GM12891 (cell line): ENCODE measurements at places on chromosomes 7 and 10.

DNA sequence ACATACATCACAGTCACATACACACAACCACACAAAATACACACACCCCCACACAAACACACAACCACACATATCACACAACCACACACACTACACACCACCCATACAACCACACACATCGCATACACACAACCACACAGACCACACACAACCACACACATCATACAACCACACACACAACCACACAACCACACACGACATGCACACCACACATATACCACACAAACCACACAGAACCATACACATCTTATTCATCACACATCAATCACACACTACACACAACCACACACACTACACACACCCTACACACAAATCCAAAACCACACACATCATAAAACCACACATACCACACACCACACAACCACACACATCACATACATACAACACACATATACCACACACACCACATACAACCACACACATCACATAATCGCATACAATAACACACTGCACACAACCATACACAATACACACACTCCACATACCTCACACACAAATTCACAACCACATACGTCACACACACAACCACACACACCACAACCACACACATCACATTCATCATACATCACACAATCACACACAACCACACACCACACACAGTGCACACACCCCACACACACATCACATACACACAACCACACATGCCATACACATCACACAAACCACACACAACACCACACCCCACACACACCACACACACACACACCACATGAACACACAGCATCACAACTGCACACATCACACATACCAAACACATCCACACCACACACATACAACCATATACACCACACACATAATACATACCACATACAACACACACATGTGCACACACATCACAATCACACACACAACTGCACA, 30.4 kb downstream of the GPRIN2 start:
- DNase-seq = no peak

DNA sequence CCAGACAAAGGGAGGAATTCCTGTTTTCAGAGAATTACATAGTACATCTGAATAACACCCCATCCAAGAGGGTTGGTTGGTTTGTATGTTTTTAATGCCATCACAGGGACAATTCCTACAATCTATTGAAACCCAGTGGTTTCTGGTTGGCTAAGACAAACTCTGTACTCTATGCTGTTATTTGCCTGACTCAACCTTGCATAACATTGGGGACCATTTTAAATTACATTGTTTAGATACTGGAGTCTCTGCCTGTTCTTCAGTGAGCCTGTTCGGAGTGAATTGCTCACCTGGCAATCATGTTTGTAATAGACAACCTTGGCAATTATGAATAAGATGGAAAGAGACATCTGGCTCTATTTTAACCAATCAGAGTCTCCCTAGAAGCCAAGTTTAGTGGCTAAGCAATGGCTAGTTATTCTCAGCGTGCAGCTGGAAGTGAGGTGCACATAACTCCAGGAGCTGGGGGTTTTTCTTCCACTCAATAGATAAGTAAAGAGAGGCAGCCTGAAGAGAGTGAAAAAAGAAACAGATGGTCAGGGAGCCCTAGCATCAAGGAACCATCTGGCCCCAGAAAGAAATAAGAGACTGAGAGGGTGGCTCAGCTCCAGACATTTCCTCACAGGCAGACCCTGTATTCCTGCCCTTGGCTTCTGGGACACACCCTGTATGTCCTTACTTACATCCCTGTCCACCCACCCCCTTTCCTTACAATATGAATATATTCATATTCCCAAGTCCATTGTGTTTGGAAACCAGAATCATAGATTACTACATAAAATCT, 21.2 kb upstream of the SLC35G1 start:
- DNase-seq = no peak

DNA sequence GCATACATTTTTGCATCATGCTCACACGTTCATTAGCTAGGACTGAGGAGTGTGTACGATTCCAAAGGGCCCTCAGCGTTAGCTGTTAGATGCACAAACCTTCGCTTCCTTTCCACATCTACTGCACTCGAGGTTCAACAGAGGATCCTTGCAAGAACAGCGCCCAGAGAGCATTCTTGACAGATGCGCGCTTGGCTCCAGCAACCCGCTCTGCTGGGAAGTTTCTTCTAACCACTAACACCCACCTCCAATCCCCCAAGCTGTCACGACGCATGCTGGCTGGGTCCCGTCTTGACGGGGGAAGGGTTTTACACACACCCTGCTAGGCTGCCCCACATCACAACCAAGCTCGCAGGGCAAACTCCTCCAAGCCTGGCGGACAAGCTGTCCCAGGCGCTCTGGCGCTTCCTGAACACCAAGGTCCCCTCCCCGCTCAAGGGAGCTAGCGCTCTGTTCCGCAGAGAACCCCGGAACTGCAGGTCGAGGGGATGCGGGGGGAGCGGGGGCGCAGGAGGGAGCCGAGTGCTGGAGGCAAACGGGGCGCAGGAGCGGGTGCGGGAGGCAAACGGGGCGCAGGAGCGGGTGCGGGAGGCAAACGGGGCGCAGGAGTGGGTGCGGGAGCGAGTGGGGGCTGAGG, 653 bp upstream of the ADRB1 start:
- DNase-seq = no peak

DNA sequence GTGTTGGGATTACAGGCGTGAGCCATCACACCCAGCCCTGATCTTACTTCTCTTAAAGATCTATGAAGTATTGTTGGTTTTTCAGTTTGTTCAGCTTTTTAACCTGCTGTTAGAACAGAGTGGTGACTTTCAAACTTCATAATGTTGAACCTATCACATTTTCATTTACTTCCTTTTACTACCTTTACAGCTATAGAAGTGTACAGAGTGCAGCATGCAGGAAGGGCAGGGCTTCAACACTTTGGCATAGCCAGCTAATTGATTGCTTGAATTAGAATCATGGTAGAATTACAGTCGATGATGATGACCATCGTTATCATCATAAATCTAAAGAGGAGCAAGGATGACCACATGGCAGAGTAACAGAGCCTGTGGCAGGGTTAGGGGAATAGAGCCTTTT, 55.5 kb downstream of the AOAH start:
- DNase-seq = no peak

- DNase-seq = peak; percentile 78
Observed at GRCh38 chr10:6580279-6581029, 378 bp upstream of the PRKCQ start.

DNA sequence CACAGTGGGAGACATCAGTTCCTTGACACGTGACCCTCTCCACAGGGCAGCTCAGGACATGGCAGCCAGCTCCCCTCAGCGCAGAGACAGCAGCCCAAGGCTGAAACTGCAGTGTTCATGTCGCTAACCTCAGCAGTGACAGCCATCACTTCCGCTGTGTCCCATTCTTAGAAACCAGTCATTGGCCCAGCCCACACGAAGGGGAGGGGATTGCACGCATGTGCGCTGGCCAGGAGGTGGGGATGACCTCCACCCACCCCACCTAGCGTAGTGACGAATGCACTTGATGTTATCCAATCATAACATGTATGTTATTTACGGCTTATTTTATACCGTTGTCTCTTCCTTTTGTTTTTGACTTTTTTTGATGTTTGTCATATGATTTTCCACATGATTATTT, 36.9 kb upstream of the EGFR start:
- DNase-seq = no peak

GRCh38 chr10:32923134-32923533, 34.9 kb downstream of the ITGB1 start:
- no peak for DNase-seq

DNA sequence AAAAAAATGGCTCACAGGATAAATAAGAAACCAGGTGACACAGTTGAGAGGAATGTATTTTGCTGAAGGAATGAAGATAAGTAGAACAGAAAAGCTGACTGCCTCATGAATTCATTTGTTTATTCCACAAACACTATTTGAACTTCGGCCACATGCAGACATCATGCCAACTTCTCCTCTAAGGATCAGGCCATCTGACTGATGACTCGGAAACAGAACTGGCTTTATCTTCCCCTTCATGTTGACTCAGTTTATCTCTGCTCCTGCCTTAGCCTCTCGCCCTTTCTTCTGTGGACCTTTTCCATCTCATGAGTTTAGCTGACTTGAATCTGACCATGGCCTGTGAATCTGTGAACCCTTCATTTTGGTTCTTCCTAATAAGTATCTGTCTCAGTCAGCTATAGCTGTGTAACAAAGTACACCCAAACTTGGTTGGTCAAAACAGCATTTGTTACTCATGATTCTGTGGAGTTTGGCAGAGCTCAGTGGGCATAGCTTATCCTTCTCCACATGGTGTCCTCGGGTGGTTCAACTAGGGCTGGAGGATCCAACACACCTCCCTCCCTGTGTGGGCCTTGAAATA, 44.0 kb upstream of the GRID1 start:
- no peak for DNase-seq

DNA sequence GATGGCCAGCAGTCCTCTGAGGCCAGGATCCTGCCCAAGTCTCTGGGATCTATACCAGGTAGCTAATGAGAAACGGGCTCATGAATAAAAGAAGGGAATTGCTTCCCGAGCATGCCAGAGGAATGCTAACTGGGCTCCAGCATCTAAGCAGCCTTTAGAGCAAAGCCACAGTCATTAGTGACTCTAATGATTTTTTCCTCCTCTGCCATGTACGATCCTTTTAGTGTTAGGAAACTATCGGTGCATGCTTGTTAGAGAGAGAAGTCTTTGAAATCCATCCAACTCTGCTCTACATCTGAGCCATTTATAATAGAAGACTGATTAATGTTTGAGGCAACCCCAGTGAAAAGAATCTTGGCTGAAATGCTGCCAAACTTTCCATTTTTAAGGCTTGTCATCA, 124.9 kb upstream of the TCERG1L start:
- no peak for DNase-seq

GRCh38 chr10:44864051-44864450, 47.1 kb upstream of the TMEM72 start:
- no peak for DNase-seq

DNA sequence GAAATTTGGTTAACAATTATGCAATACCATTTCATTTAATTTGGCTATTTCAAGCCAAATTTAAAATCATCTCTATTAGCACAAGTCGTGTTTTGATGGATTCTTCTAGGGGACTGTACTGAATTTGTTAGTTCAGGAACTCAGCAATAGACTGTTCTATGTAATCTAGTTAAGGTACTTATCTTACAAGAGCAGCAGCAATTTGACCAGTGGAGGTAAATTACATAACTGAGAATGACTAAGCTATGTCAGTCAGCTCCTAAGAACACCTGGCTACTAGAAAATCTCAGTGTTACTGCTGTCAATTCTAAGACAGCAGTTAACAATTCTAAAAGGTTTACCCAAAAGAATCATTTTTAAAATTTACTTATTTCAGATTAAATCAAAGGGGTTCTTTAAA, 513.9 kb upstream of the ZWINT start:
- no peak for DNase-seq

- DNase-seq = peak; percentile 29
Observed at GRCh38 chr10:114879541-114880158, 58.1 kb downstream of the FHIP2A start.

DNA sequence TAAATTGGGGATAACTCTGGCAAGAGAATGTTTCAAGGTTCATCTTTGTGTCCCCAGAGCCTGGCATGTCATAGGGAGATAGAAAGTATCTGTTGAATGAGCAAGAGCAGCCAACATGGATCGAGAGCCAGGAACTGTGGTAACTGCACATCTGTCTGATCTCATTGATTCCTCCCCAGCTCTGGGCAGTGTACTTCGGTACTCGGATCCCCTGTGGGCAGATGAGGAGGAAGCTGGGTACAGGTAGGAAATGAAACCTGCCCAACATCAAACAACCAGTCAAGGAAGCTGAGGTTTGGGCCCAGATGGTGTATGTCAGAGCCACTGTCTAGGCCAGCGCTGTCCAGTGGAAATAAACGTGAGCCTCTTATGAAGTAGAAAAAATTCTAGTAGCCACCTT, 76.4 kb downstream of the GRK5 start:
- no peak for DNase-seq

GRCh38 chr10:121694966-121695643, 96.9 kb upstream of the FGFR2 start:
- no peak for DNase-seq

GRCh38 chr7:24477398-24478136, 95.7 kb upstream of the PALS2 start:
- no peak for DNase-seq
